ENCODE measurements at places on chromosomes 16 and 17.

DNA sequence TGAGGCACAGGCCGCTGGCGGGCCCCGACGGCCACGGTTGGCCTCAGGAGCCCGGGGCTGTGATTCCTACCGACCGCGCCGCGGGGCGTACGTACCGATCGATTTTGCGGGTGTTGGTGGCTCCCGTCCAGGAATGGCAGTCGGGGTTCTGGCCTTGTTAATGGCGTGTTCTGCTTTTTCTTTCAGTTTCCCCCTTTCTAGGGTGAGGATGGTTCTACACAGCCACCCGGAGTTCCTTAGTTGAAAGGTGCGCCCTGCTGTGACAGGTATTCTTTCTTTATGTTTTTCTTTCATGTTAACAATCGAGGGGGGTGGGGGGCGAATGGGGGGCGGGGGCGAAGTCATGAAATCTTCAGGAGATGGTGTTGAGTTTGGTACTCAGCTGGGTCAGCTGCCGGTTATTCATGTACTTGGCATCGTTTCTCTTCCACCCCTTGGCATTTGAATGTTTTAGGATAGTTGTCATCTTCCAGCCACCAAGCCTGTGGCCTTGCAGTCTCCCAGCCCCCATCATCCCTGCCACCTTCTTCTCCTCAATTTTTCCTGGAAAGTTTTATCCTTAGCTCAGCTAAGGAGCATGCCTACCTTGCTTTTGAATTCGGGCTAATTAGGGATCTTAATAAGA, 802 bp downstream of the CYLD start:
- peaks cover 26% of the 10 kb centered on the region for H3K4me1 ChIP-seq
- H3K36me3 ChIP-seq, result peaks cover 8% of the 10 kb centered on the region
- DNase-seq, result peak; percentile 23
- H3K27me3 ChIP-seq, result peaks cover 36% of the 10 kb centered on the region

GRCh38 chr16:596736-597060, 6.8 kb downstream of the RAB40C start:
- no peak for DNase-seq
- H3K4me3 ChIP-seq, result no peak overlapping the region
- H3K27me3 ChIP-seq, result peaks cover 3% of the 10 kb centered on the region
- peaks cover 45% of the 10 kb centered on the region for H3K36me3 ChIP-seq

GRCh38 chr17:63842173-63842539, 329 bp downstream of the SMARCD2 start:
- H3K36me3 ChIP-seq, result peaks cover under 1% of the 10 kb centered on the region
- DNase-seq, result peak; percentile 67
- H3K4me3 ChIP-seq, result peak overlapping the region; percentile 98
- H3K27me3 ChIP-seq, result peaks cover 30% of the 10 kb centered on the region
- peak overlapping the region; percentile 99 for H3K27ac ChIP-seq

DNA sequence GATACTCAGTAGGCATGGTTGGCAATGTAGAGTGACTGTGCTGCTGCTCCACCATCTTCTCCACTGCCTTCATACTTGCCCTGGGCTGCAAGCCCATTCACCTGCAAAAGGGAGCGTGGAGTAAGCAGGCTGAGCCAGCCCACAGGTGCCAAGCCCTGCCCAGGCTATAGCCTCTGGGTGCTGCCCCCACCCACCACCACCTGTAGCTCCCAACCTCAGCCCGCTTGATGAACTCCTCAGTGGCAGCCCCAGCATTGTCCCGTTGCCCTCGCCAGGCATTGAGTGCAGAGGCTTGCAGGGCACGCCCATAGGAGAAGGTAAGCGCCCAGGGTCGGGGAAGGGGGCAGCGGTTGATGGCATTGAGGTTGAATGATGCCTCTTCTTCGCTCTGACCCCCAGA, 2.2 kb upstream of the PIGS start:
- DNase-seq, result no peak
- H3K4me3 ChIP-seq, result no peak overlapping the region
- peaks cover 12% of the 10 kb centered on the region for H3K27me3 ChIP-seq
- peaks cover 40% of the 10 kb centered on the region for H3K4me1 ChIP-seq

DNA sequence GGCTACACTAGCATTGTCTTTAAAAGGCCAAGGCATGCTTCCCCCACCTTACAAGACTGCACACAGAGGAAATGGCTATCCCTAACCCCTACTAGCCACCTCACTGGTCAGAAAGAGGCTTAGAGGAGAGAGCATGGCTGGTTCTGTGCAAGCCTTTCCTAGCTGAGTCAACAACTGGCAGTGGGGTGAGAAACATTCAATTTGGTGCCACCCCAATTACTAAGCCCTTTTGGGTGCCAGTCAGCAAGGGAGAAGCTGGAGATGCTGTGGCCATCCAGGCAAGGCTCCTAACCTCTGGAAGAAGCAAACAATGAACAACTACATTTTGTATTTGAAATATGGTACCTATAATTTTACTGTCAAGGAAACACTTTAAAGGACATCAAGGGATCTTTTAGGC, 4.7 kb upstream of the KAT7 start:
- H3K4me3 ChIP-seq, result no peak overlapping the region
- H3K27ac ChIP-seq, result no peak overlapping the region
- H3K36me3 ChIP-seq, result no peaks in the 10 kb centered on the region
- H3K27me3 ChIP-seq, result peaks cover 35% of the 10 kb centered on the region
- peaks cover 18% of the 10 kb centered on the region for H3K4me1 ChIP-seq

DNA sequence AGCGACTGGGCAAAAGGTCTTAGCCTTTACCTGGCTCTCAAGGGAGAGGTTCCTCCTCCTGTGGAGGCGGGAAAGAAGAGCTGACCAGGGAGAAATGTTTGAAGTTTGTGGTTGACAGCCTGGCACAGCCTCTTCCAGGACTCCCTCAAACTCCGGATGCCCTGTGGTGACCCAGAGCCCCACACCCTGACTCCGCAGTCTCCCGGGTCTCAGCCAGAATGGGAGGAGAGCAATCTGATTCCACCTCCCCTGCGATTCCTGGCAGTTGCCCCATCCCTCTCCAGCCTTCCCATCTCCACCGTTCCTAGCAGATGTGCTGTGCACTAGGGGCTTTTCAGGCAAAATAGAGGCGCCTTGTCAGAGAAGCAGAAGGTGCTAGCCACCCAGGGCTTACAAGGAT, 5.5 kb upstream of the DNAI2 start:
- H3K27ac ChIP-seq, result peak overlapping the region; percentile 67
- peaks cover 20% of the 10 kb centered on the region for H3K27me3 ChIP-seq
- no peak overlapping the region for H3K4me3 ChIP-seq
- no peaks in the 10 kb centered on the region for H3K36me3 ChIP-seq
- DNase-seq, result no peak
- peaks cover 41% of the 10 kb centered on the region for H3K4me1 ChIP-seq

DNA sequence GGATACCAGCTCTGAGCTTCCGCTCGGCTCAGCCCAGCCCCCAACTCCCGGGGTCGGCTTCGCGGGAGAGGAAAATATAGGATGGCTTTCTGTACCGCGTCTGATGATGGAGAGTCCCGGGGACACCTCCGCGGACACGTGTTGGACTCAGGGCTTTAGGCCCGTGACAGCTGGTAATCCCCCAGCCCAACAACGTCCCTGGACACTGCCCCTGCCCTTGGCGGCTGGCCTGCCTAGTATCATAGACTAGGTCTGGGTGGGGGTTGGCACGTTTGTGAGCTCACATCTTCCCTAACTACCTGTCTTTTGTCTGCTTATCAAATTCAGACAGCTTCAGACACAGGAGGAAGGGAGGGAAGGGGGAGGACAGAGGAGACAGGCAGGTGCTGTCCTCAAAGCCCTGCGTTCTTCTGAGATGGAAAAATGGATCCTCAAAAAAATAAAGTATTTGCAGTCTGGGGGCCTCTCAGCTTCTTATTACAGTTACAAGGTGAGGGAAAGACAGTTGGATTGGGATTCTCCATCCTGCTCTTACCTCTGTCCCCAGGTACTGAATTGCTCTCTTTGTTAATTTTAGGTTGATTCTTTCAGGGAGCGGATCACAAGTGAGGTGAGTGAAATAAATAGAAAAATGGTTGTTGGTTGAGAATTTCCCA, 698 bp downstream of the PSME3 start:
- H3K27ac ChIP-seq, result peak overlapping the region; percentile 99
- peaks cover 41% of the 10 kb centered on the region for H3K36me3 ChIP-seq
- H3K4me1 ChIP-seq, result peaks cover 24% of the 10 kb centered on the region
- H3K4me3 ChIP-seq, result peak overlapping the region; percentile 94

GRCh38 chr17:10421900-10422542, at the start of gene MYH8:
MYH8 (minus strand) TSS chr17:10421950; CDS start chr17:10420227, 1,723 bp downstream.
- no peak within 1 kb of the TSS for H3K27ac ChIP-seq
- no peaks in the 10 kb centered on the region for H3K27me3 ChIP-seq
- H3K36me3 ChIP-seq, result no peaks in the 10 kb centered on the region
- no peak within 1 kb of the TSS for H3K4me3 ChIP-seq

DNA sequence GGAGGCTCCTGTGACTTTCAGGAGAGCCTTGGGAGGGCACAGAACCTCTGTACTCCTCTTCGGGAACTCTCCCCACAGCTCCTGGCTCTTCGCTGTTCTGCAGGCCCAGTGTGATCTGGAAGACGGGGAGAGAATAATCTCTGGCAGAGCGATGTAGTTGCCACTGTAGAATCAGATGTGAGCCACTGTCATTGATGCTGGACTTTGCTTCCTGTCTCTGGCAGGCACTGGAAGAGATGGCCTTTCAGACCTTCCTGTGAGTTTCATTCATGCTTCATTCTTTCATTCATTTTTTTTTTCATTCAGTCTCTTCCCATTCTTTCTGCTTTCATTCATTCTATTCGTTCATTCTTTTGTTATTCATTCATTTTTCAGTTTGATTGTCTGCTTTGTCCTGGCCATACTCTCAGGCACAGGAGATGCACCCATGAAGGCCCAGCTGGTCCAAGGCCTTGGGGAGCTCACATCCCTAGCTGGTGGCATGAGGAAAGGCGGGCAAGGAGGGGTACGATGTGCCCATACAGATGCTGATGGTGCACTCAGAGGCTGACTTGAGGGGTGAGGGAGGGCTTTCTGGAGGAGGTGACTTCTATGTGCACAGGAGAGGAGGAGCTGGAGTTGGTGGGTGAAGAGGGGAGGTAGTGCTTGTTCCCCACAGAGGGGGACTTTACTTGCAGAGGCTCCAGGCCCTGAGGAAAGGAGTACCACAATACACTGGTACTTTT, 44.2 kb downstream of the CMIP start:
- no peak overlapping the region for H3K4me3 ChIP-seq
- no peak for DNase-seq

DNA sequence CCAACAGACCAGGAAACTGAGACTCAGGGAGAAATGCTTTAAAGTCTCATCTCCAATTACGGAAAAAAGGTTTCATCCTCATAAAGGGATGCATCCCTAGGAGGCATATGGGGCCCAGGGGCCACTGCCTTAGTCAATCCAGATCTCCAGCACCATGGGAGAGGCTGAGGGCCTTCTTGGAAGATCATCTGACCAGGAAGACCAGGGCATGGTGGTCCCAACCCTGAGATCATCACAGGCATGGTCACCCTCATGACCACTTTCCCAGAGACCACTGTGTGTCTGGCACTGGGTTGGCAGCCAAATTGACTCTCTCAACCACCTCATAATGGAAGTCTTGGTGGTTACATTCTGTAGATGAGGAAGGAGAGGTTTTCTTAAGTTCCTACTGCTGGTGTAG, 23.4 kb upstream of the CES5A start:
- DNase-seq, result no peak
- H3K4me3 ChIP-seq, result no peak overlapping the region
- peak overlapping the region; percentile 45 for H3K27ac ChIP-seq
- H3K4me1 ChIP-seq, result peaks cover 12% of the 10 kb centered on the region
- no peaks in the 10 kb centered on the region for H3K27me3 ChIP-seq

GRCh38 chr17:45719335-45720071, 64.6 kb upstream of the CRHR1 start:
- H3K36me3 ChIP-seq, result no peaks in the 10 kb centered on the region
- no peaks in the 10 kb centered on the region for H3K4me1 ChIP-seq
- DNase-seq, result no peak
- H3K4me3 ChIP-seq, result no peak overlapping the region
- no peak overlapping the region for H3K27ac ChIP-seq

DNA sequence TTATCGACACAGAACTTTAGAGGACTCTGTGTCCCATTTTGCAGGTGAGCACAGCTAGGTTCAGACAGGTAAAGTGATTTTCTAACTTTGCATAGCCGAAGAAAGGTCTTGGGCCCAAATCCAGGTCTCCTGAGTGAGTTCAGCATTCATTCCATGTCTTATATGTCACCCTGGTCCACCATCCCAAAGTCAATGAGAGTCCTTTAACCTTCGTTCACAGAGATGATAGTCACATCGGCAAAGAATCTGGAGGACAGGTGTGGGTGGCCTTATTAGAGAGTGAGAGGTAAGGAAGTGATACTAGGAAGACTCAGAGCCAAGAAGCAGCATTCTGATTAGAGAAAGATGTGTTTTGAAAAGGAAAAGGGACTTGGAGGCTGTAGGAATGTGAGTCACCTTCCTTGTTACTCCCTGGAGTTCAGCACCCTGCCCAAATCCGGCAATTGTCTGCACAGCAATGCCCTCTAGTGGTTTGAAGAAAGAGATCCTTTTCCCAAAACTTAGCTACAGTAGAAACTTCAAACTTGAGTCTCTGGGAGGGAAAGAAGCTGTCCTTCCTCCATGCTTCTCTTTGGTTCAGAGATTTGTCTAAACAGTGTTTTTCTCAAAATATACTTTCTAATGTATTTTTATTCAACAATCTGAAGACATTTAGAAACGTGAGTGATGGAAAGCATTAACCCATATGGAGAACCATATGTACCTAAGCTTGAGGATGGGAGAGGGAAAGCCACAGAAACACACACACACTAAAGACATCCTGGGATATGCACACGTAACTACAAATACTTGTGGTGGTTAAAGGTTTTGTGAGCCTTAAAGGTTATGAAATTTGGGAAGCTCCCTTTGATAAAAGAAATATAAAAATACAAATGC, 96.4 kb upstream of the SHISA6 start:
- H3K36me3 ChIP-seq, result no peaks in the 10 kb centered on the region
- no peak overlapping the region for H3K4me3 ChIP-seq
- peaks cover 7% of the 10 kb centered on the region for H3K4me1 ChIP-seq
- peak; percentile 45 for DNase-seq
- peaks cover 13% of the 10 kb centered on the region for H3K27me3 ChIP-seq
- H3K27ac ChIP-seq, result no peak overlapping the region

DNA sequence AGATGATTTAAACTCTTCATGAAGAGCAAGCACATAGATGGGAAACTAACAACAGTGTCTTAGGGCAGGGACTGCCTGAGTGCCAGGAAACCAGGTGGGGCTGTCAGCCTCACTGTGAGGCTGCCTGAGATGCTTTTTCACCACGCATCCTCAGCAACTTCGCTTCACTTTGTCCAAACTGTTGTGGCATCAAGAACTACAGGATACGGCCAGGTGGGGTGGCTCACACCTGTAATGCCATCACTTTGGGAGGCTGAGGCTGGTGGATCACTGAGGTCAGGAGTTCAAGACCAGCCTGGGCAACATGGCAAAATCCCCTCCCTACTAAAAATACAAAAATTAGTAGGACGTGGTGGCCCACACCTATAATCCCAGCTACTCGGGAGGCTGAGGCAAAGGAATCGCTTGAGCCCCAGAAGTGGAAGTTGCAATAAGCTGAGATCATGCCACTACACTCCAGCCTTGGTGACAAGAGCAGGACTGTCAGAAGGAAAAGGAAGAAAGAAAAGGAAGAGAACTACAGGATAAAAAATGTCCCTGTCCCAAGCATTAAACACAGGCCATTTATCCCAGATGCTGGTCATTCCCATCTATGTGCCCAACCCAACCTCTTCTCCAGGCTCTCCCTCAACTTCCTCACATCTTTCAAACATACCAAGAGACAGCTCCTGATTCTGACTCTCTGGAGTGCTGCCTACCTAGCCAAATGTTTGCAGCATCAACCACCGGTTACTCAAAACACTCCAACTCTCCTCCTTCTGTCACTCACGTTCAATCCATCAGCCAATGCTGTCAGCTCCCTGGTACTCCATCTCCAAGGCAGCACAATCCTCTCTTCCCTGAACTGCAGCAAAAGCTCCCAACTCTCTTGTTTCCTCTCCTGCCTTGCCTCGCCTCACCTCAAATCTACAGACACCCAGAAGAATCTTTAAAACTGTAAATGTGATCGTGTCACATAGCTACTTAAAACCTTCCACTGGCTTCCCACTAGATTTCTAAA, 1.6 kb downstream of the EIF4A3 start:
- DNase-seq, result no peak
- H3K4me3 ChIP-seq, result peak overlapping the region; percentile 88
- H3K27ac ChIP-seq, result no peak overlapping the region
- peaks cover 45% of the 10 kb centered on the region for H3K4me1 ChIP-seq
- no peaks in the 10 kb centered on the region for H3K27me3 ChIP-seq

Data from nephron progenitor cell (in vitro differentiated cells).